ENCODE measurements at places on chromosomes 5 and 9.

DNA sequence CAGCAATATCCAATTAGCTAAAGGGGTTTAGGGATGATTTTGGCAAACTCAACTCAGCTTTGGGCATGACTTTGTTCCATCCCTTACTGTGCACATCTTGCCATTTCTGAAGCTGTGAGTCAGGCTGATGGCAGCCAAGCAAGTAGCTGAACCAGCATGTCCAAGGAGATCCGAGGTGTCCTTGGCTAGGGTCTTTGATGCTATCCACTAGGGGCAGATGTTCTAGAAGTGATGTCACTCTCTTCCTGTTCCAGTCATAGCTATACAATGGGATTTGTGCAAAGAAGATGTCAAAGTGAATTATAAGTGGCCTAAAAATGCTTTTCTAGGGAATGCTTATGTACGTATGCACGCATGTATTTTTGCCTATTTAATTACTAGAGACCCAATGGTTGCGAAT is 160.8 kb upstream of the PAPPA start:
- no peak for DNase-seq

DNA sequence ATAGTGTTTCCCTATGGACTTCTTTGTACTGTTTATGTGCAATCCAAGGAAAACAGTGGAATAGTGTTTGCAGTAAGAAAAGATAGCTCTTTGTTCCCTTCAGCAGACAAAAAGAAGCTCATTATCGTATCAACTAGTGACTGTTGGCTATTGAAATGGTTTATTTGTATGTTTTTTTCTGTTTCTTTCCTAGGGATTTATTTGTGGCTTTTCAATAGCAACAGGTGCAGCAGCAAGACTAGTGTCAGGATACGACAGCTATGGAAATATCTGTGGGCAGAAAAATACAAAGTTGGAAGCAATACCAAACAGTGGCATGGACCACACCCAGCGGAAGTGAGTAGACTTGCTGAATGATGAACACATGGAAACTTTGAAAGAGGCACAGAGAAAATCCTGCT is 65.1 kb downstream of the SLC44A1 start:
- DNase-seq: peak; percentile 85

DNA sequence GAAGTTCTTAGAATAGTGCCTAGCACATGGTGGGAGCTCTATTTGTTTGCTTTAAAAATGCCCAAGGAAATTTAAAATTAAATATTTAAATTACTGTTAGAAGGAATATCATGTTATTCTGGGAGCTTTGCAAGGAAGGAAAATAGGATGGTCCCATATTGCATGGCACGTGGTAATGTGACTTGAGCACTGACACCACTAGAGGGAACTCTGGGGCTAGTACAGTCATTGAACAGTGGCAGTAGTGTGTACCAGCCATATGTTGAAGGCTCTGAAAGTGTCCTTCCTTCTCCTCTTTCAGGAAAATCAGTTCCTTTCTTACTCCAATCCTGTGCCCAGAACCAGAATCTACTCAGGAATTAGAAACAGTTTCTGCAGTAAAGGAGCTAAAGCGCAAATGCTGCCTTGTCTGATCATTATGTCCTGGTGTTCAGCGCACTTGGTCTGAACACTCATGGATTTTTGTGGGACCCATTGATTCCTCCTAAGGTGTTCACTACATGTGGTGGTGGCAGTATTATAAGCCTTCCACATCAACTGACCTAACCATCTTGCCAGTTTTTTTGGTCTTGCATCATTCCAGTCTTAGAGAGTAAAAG is 54.1 kb downstream of the GDA start:
- DNase-seq: peak; percentile 72

GRCh38 chr5:119071561-119071995 is 691 bp downstream of the DMXL1 start:
- no peak for DNase-seq

DNA sequence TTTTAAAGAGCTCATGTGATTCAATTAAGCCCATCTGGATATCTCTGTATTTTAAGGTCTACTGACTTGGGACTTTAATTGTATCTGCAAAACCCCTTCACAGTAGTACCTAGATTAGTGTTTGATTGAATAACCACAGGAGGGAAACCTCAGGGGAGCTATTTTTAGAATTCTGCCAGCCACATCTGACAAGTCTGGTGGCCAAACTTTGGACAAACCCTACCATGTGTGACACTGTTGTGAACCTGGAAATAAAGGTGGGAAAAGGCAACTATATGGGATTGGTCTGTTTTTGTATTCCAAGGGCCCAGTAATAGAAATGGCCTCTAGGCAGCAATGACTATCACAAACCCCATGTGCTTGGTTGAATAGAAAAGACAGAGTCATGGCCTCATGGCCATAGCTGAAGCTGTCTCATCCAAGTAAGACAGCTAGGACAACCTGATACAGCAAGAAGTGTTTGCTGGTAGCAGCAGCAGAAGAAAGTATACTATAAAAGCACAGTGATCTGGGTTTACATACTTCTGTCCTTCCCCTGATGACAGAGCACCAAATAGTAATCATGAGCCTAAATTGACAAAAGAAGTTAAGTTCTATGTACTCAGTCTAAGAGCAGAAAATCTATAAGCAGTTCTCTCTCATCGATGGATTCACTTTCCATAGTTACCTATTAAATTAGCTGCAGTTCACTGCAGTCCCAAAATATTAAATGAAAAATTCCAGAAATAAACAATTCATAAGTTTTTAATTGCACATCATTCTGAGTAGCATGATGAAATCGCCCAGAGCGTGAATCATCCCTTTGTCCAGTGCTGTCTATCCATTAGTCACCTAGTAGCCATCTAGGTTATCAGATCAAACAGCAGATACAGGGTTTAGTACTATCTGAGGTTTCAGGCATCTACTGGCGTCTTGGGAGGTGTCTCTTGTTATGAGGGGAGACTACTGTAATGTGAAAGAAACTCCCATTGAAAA is 189.8 kb downstream of the ARHGAP26 start:
- no peak for DNase-seq

GRCh38 chr5:10420932-10421331 is 20.7 kb upstream of the ROPN1L start:
- DNase-seq: no peak

- DNase-seq: no peak
These were observed 174.4 kb downstream of the SLIT3 start for GRCh38 chr5:169126481-169127021.

DNA sequence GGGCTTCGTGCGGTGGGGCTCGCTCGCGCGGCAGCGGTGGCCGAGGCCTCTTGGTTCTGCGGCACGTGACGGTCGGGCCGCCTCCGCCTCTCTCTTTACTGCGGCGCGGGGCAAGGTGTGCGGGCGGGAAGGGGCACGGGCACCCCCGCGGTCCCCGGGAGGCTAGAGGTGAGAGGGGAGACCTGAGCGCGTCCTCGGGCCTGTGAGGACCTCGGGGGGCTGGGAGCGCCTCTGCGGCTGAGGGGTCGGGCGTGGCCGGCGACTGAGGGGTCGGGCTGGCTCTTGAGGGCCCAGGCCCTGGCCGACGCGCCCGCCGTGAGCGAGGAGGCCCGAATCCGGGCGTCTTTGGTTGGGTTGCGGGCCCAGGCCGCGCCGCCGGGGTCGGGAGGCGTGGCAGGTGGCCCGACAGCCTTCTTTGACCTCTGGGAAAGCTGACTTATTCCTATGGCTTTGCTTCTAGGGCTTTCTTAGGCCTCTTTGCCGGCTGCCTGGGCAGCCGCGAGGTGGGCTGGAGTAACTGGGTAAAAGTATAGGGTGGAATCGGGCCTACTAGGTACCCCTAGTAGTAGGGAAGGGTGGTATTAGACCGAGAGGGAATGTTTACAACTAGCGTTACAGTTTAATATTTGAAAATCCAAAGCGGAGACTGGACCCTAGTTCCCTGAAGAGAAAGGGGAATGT is at the start of gene CANX:
TSS of gene CANX (plus strand) at position 33 of the 681 bp plus-strand sequence. CDS start 6,715 bp downstream, outside the sequence.
- DNase-seq: no peak

DNA sequence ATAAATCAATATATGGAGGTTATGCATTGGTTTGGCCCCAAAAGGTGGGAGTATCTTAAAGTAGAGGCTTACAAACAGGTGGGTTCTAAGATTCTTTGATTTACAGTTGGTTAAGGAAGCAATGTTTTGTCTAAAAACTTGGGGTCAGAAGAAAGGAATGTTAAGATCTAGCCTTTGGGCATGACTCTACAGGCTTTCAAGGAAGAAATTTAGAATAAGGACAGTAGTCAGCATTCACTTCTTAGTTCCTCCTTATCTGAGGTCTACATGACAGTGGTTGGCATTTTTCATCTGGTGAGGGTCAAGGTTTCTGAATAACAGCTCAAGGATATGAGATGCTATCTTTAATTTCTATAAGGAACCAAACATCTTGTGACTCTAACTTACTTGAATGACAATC is 122.8 kb downstream of the CAMK4 start:
- DNase-seq: no peak

DNA sequence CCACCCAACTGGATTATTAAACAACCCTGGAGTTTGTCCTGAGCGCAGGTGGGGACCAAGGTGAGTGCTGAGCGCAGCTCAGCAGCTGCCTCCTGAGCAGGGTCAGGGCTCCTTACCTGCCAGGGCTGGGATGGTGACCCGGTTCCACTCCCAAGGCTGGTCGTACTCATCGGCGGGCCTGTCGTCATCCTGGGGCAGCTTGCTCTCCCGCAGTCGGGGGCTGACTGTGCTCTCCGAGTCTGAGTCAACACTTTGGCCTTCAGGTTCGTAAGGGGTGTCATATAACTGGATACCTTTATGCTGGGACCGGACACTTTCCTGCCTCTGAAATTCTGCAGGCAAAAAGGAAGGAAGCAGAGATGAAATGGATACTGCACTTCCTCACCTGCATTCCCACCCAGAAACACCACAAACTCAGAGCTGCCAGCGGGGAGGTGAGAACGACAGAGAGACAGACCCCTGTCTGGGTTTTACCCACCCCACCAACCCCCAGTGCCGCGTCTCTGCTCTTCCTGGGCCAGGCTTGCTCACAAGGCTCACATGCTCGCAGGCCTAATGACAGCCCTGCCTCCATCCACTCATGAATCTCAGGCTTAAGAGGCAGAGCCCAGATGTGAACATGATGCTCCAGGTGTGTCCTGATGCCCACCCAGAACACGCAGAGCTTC is 70.7 kb upstream of the SLC25A51 start:
- no peak for DNase-seq

GRCh38 chr5:21810737-21811316 is 1042.3 kb downstream of the CDH12 start:
- peak; percentile 2 for DNase-seq

GRCh38 chr9:79663878-79664277 is 92.1 kb downstream of the TLE4 start:
- no peak for DNase-seq

GRCh38 chr5:117177302-117177701 is 602.7 kb upstream of the SEMA6A start:
- no peak for DNase-seq

GRCh38 chr5:141420855-141421488 is at the start of gene PCDHGA11:
Gene PCDHGA11 (plus strand): TSS chr5:141421051. CDS start chr5:141421228, 177 bp downstream.
- DNase-seq: peak; percentile 13

- no peak for DNase-seq
These were observed 1.8 kb downstream of the UBAP2 start for GRCh38 chr9:34046784-34047379.

- DNase-seq: peak; percentile 46
These were observed 1.9 kb upstream of the RGMB start for GRCh38 chr5:98771382-98772109.

DNA sequence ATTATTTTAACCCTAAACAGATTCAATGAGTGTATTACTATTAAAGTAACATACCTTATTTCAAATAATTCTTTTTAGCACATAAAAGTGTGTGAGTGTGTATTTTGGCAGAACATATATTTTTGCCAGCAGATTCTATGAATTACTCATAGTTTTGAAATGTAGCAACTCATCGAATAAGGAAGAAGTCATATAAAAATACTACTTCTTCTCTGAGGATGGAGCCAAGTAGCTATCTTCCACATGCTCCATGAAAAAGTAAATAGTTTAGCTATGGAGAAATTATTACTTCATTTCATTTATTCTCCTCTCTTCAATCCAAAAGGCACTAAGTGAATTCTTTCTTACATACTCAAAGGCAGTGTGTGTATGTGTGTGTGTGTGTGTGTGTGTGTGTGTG is 1090.4 kb upstream of the CDH6 start:
- DNase-seq: no peak

GRCh38 chr5:19923742-19924141 is 64.3 kb downstream of the CDH18 start:
- no peak for DNase-seq

DNA sequence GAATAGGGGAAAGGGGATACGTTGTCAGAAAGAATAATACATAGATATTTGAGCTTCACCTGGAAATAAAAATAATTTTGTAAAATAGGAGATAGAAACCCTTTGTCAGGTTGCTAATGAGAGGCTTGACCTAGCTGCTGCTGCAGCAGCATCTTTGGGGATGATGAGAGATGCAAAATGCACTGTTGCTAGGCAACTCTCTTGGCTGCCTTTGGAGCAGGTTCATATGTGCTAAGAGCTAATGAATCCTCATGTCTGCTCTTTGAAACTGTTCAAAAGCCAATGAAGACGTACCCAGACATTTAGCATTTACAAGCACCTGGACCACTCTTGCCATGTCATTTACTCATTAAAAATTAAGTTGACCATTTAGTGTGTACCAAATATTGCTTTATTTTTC is 121.7 kb downstream of the FOCAD start:
- DNase-seq: no peak

DNA sequence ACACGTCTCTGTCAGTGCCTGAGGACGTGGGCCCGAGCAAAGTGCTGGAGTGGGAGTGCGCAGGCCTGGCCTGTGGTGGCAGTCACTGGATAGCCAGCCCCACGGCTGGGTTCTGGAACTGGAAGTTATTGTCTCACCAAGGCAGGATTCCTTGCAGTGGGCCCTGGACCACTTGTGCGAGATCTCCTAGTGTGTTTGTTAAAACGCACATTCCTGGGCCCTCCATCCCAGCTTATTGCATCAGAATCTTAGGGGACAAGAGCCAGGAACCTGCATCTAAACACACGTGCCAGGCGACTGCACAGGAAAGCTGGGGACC is 26.9 kb downstream of the PTPA start:
- no peak for DNase-seq

GRCh38 chr5:801472-801871 is 16.9 kb upstream of the ZDHHC11B start:
- no peak for DNase-seq

GRCh38 chr5:167819406-167819805 is 472.0 kb upstream of the WWC1 start:
- no peak for DNase-seq

DNA sequence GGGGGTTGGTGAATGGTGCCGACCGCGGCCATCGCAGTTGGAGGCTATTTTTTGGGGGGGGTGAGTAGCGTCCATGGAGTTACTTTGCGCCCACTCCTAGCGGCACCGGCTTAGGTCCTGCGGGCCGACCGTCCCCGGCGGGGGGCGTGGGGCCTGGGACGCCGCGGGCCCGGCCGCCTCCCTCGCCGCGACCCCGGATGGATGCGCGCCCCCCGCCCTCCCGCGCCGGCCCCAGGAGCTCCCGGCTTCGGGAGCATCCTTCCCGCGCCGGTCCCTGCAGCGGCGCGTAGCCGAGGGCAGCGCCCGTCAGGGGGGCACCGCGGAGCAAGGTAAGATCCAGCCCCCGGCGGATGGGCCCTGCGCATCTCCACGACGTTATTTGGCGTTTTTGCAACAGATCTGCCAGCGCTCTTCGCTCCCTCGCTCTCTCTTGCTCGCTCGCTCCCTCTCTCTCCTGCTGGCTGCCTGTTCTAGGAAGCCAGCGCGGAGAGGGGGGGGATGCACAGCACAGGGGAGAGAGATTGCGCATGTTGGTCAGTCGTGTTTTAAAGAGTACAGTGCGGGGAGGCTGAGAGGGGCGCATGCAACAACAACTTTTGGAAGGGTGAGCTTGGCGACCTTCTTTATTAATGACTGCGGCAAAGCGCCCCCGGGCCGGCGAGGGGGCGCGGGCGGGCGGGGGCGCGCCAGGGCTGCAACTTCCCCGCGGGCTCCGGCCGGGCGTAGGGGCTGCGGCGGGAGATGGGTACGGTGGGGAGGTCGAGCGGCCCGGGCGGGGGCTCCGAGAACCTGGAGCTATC is 413 bp downstream of the JADE2 start:
- peak; percentile 51 for DNase-seq

Data from COLO829 (cell line).